Activated CD8-positive, alpha-beta memory T cell treated with anti-CD3 and anti-CD28 coated beads, Interleukin-2, amount 10 ng/mL, durations not matched to agents 7 days and 5 days (primary cell): ENCODE measurements at places on chromosomes 2 and 18.

GRCh38 chr18:40707797-40708196 lies 1247.2 kb upstream of the PIK3C3 start:
- DNase-seq: no peak

GRCh38 chr2:64565949-64566710 lies 42.0 kb downstream of the AFTPH start:
- DNase-seq: no peak

DNA sequence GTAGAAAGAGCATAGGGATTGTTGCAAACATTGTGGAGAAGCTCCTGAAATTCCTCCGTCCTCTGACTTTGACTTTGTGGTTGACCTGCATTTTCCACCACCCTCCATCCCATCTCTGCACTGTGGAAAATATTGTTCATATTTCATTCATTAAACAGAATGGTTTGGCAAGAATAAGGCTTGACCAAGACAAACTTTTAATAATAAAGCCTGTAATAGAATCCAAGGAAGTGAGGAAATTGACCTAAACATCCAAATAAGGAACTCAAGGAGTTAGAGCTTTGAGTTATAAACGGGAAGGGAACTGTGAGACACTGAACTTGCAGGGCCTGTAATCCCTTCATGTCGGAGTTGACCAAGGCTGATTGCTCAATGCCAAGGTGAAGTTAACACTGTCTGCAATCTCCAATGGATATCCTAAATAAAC lies 115.2 kb downstream of the GFPT1 start:
- no peak for DNase-seq

GRCh38 chr2:156401861-156402260 lies 34.3 kb upstream of the GPD2 start:
- DNase-seq: no peak

DNA sequence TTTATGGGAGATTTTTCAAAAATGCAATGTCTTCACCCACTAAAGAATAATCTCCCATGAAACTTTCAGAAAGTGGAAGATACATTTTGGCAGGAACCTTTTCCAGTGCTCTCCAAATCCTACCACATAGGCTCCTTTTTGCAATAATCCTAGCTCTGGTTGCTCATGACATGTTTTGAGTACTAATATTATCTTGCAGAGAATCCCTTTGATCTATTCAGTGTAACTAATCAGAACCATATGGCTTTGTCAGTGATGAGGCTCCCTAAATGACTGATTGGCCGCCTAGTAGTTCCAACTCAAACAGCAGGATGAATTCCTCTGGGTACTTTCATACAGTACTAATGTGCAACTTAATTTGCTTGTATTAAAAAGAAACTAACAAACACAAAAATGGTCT lies 544.0 kb upstream of the FAM98A start:
- DNase-seq: no peak

- no peak for DNase-seq
Measured at GRCh38 chr2:95016616-95017015, 8.9 kb upstream of the MAL start.
